ENCODE measurements at places on chromosomes 6 and 20.

GRCh38 chr6:121771937-121772720, 336.7 kb downstream of the GJA1 start:
- DNase-seq, result no peak

DNA sequence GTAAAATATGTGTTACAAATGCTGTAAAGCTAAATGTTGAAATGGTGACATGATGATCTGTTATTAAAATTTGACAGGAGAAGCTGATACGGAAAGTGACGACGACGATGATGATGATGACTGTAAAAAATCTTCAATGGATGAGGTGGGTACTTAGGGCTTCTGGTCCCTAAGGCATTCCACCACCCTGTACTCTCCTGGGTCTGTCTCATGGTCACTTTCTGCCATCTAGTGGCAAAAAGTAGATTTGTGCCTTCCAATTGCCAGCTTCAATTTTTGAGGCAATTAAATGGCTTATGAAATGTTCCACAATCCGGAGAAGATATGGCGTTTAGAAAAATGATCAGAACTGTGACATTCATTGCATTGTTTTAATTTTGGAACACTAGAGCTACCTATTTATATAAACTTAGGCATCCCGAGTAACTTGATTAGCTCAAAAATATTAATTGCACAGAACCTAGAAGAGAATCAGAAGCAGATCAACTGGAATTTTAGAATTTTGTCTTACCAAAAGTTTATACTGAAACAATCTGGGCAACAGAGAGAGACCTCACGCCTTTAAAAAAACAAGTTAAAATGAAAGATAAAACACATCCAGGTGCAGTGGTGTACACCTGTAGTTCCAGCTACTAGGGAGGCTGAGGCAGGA, 346.5 kb upstream of the PLCB4 start:
- DNase-seq, result peak; percentile 53

DNA sequence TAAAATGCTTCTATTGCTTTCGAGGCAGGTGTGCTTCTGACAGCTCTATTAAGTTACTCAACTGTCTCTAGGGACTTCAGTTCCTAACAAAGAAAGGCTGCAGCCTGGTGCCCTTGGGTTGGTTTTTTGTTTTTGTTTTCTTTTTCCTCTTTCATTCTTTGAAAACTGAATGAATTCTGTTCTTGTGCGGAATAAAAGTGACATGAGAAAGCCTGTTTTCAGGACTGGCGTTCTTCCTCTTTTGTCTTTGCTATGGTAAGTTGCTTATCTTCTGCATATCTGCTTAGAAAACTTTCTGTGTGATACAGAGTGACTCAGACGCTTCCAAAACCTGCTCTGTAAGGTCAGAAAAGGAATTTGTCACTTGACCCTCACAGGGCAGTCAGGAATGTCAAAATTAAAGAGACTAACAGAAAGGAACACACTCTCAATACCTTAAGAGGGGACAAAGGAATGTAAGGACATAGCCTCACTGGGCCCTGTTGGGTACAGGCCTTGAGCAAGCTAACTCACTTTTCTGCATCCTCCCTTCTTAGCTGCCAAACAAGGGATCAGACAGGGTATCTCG, 56.2 kb upstream of the NHSL1 start:
- no peak for DNase-seq

- peak; percentile 53 for DNase-seq
Measured at GRCh38 chr20:18727032-18727508, 86.5 kb upstream of the SCP2D1 start.

DNA sequence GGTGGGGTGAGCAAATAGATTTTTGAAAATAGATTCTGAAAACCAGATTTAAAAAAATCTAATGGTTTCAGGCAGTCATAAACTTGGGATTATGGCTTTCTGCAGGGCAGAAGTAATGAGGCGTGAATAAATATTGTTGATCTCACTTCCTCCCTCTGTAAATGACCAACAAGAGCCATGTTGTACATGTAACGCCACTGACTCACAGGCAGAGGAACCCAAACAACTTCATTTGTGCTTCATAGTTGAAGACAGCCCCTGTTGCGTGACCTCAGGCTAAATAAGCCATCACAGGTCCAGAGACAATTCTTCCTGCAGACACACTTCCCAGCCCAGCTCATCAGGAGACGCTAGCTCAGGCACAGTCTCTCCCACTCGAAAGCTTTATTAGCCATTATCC, 59.1 kb upstream of the F13A1 start:
- no peak for DNase-seq

DNA sequence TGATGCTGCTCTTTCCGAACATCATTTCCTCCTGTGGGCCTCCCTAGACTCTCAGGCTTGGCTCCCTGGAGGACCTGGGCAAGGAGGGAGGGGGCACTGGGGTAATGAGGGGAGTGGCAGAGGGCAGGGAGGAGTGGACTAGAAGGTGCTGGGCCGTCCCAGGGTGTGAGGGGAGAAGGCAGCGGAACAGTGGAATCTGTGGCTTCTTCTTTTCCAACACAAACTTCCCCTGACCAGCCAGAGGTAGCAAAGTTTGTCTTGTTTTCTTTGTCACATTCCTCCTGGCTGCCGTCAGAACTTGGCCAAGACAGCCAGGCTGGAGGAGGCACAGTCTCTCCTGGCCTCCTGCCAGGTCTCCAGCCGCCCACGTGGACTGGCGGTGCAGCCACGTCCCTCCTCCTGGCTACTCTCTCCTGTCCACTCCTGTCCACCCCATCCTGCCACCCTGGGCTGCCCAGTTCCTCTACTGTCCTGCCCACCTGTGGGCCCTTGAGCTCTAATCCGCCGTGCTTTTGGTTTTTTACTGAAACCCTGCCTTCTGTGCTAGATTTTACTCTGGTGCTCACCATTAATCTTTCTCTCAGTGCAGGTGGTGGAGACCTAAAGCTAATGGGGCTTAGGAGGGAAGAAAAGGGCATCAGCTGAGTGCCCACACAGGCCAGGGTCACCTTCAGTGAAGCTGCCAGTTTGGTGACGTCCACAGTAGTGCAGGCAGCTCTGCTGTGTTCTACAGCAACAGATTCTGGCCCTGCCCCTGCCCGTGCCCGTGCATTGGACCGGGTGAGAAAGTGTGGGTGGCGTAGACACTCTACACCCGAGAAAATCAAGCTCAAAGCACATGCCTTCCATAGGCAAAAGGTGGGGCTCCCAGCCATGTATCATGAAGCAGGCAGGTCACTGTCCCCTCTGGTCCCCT, 2.8 kb upstream of the CDSN start:
- DNase-seq, result no peak

DNA sequence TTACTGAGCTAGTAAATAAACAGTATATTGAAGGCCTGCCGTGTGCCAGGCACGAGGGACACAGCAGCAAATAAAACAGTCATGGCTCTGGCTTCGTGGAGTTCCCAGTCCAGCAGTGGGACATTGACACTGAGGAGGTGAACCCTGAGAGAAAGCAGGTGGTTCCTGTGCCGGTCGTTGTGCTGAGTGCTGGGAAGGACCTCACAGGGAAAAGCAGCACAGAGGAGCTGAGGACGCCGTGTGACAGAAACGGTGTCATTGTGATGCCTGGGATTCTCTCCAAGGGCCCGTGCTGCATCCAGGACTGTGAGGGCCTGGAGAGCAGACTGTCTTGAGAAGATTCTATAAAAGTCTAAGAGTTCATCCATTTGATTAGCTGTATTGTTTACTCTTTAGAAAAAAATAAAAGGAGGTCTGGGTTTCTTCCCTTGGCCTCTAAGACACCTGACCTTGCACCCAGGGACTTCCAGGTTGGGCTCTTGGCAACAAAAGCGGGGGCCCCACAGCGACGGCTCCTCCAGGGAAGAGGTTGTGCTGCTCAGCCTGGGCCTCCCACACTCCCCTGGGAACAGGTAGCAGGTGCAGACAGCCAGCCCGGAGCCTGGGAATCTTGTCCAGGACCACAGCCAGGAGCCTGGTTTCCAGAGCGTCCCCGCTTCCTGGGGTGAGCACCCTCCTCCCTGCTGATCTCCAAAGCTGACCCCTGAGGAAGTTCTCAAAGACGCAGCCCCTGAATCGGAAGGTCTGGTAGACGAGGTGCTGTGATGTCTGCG, 251.2 kb upstream of the PMEPA1 start:
- no peak for DNase-seq

DNA sequence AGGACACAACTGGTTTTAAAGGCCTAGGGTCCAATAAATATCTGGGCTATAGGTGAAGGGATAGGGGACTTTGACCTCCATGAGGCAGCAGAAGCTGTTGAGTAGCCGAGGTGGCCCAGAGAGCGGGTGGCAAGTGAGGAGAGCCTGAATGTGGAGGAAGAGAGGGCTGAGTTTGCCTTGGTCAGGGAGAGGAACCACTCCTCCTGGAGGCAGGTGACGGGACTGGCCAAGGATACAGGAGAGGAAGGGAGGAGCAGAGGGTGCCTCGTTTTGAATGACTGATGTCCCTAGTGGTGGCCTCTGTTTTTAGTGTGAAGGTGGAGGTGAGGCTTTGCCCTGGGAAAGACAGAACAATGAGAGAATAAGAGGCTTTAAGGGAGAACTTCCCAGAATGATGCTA, 19.1 kb upstream of the AAR2 start:
- no peak for DNase-seq
